ENCODE measurements at places on chromosomes 2 and 18.

- no peak for DNase-seq
Observed at GRCh38 chr18:58140387-58141325, 96.6 kb downstream of the NEDD4L start.

- no peak for DNase-seq
Observed at GRCh38 chr2:15307526-15307925, 253.6 kb downstream of the NBAS start.

DNA sequence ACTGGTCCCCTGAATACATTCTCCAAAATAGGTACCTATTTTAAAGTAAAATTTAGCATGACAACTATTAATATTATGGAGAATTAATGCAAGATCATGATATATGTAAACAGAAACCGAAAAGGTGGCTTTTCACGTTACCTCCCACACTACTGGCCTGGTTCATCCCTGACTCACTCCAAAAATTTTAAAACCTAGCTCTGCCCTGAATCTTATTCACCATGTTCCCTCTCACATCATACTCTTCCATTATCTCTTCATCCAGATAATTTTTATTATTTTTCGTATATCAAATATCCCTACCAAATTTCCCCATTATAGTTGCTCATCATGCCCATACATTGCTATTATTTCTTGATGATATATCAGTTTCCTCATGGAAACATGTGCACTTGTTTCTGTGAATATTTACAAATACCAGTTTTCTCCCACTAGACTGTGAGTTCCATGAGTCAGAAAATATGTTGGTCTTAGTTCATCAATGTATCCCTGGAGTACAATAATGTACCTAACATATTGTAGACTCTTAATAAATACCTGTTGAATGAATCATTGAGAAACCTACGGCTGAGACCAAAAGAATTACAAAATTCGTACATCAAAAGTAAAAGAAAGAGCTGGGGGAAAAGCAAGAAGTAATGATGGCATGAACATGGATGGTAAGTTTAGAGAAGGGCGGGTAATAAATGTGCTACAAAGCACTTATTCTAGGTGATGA is 360.1 kb upstream of the CHAC2 start:
- DNase-seq: no peak

GRCh38 chr18:75365837-75366236 is 61.7 kb downstream of the SMIM21 start:
- no peak for DNase-seq

DNA sequence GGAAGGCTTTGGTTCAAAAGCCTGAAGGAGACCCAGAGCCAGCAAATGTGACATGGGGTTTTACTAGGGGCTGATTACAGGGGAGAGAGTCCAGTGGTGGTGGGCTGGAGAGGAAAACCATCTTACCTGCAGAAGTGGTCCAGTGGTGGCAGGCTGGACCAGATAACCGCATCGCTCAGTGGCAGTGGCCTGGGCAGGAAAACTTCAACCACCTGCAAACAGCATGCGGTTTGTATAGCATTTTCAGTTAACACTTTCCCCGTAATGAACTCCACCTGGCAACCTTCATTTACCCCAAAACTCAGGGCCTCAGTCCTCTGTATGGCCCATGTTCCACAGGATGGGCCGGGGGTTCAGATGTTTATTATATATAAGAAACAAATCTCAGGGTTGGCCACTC is 114.4 kb downstream of the LRRTM1 start:
- no peak for DNase-seq

GRCh38 chr2:215434447-215435279 is 1.2 kb downstream of the FN1 start:
- DNase-seq: no peak

All from NCI-H2171 treated with DMSO at 0.1 percent for 48 hours (cell line).